DMS79 treated with DMSO at 0.1 percent for 48 hours (cell line): ENCODE measurements at places on chromosomes 16 and 17.

DNA sequence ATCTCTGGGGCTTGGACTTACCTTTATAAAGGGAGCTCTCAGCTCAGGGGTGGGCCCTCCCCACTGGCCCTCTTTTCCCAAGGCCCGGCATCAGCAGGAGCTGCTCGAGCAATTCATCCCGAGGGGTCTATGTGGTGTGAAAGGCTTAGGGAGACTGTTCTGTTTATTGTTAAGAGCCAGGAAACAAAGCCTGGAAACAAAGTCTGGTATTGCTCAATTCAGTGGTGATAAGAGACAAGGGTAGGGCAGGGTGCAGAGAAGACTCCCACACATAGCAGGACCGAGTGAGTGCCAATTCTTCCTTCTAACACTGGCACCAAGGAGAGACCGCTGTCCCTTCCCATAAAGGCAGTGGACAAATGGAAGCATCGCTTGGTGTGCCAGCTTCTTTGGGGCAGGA is 750.7 kb downstream of the KCNJ18 start:
- no peak for DNase-seq

- DNase-seq = no peak
These were observed 532 bp downstream of the ARRB2 start for GRCh38 chr17:4710693-4711634.

- DNase-seq = no peak
These were observed 53.8 kb downstream of the NXN start for GRCh38 chr17:925817-926216.

DNA sequence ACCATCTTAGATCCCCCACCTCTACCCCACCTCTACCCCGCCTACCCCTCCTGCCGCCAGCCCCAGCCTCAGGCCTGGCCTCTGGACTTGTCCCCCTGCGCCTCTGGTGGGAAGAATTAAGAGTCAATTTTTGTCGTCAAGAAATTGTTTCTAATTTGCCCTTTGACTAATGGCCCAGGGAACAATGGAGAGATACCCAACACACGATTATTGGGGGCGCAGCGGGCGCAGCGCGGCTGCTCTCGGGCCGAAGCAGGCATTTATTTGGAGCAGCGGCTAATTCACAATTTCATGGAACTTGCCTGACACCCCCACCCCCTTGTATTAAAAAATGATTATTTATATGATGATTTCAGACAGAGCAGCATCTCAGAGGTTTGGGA is 4.4 kb upstream of the BAHCC1 start:
- DNase-seq = no peak

DNA sequence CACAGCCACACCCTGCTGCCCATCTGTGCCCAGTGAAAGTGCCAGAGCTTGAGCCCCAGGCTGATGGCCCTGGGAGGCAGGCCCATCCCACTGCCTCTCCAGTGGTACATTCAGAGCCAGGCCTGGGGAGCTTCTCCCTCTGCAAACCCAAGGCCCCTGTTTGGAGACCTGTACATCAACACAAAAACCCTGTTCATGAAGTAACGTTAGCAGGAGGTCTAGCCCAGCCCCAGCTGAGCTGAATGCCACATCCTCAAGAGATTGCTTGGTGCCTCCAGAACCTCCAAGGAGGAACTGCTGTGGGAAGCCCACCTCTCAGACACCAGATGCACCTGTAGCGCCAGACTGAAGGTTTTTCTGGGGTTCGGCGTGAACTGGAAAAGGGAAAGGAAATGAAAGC is 31.5 kb downstream of the C16orf78 start:
- DNase-seq = no peak

DNA sequence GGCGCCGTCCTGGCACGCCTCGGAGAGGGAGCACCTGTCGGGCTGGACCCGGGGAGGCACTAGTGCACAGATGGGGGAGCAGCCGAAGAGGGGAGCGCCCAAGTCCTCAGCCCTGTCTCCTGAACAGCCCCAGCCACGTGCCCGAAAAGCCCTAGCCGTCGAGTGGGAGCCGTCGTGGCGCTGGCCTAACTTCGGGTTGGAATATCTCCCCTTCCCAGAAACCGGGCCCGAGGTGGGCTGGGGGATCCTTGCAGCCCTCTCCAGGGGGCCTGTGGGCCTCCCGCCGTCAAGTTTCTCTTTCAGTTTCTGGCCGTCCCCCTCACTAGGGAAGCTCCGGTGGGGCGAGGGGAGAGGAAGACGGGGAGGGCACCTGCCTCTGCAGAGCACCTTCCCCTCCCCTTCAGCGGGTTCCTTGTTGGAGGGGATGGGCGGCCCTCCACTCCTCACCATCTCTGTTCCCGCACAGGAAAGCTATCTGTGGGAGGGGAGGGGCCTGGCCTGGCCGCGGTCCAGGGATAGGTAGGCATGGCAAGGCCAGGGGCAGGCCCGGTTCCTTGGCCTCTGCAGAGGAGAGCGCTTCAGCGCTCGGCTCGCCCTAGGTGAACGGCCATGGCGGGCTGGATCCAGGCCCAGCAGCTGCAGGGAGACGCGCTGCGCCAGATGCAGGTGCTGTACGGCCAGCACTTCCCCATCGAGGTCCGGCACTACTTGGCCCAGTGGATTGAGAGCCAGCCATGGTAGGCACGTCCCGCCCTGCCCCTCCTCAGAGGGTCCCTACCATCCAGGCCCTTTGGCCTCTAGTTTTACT is 709 bp downstream of the STAT5A start:
- DNase-seq = peak; percentile 46

- DNase-seq = no peak
These were observed 537 bp downstream of the SLC35B1 start for GRCh38 chr17:49707246-49707607.

GRCh38 chr17:39549747-39550573 is 57.8 kb downstream of the NEUROD2 start:
- no peak for DNase-seq

GRCh38 chr17:40023590-40024292 is 8.5 kb downstream of the CSF3 start:
- peak; percentile 36 for DNase-seq

GRCh38 chr16:48535369-48535787 is 74.6 kb downstream of the N4BP1 start:
- no peak for DNase-seq

DNA sequence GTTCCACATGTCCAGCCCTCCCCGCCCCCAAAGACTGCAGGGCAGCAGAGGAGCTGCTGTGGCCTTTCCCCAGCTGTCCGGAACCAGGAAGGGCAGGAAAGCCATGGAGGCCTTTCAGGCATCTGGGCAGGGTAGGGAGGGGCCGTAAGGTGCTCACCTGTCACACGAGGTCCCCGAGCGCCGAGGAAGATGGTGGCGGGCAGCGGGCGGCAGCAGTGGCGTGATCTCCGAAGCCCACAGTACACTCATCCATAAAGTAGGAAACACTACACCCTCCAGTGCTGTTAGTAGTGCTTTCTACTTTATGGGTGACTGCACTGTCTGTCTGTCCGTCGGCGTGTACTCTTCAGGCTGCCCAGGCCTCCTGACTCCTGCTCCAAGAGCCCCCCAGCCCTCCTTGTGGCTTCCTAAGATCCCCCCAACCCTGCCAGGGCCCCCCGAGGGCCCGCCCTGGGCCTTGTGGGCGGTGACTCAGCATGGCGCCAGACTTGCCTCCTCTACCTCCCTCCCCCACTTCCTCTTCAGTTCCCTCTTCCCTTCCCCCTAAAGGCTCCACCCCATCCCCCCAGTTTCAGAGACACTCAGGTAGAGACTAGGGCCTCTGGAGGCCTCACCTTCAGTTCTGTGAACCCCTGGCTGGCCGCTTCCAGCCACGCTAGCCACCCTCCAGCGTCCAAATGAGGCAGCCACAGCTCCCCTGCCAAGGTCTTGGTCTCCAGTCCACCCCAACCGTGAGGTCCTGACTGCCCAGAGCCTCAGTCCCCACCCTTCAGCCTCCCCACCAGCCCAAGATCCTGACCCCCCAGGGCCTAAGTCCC is 2.6 kb upstream of the TSPOAP1 start:
- no peak for DNase-seq

DNA sequence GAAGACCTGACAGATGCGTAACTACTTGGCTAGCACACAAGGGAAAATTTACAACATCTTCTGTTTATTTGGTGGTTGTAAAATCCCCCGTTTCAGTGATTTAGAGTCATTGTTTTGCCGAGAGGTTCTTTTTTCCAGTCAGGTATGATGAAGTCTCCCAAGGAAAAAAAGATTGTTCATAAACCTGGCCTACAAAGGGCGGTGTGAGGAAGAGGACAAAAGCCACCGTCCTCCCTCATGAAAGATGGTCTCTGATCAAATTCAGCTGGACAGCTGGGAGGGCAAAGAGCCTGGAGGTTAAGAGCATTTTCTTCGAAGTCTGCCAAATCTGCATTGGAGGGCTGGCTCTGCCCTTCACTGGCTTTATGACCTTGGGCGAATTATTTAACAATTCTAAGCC is 419.9 kb downstream of the HAPSTR1 start:
- DNase-seq = no peak

DNA sequence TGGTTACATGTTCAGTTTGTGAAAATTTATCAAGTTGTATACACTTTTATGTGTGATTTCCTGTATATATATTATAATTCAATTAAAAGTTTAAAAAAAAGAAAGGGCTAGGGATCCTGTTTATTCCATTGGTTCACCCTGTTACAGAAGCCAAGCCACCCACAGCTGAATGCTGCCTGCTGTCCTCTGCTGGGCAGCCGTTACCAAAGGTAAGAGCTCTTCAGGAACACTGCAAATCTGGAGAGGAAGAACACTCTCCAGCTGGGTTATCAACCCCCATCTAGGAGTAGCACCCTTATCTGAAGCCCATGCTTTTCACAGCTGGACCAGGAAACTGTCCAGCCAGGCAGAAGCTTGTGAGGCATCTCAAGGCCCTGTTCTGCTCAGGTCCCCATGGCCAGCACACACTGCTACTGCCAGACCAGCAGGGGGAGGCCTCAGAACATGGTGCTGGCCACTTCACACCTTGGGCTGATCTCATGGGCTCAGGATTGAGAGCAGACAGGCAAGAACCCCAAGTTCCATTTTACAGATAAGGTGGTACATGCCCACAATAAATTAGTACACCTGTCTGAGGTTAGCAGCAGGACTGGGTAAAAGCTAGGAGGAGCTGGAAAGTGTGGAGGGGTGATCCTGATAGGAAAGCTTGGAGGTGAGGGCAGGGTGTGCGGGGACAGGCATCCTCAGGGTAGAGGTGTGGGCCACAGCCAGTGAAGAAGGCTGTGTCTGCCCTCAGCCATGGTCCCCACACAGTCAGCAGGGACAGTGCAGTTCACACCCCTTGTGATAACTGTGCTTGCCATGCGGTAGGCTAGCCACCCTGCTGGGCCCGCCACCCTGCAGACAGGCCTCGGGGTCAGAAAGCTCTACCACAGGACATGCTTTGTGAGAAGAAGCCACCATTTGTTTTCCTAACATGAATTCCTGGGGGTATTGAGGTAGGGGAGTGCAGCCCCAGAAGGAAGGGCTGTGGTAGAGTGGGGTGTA is 54.3 kb upstream of the SREBF1 start:
- DNase-seq = peak; percentile 39

DNA sequence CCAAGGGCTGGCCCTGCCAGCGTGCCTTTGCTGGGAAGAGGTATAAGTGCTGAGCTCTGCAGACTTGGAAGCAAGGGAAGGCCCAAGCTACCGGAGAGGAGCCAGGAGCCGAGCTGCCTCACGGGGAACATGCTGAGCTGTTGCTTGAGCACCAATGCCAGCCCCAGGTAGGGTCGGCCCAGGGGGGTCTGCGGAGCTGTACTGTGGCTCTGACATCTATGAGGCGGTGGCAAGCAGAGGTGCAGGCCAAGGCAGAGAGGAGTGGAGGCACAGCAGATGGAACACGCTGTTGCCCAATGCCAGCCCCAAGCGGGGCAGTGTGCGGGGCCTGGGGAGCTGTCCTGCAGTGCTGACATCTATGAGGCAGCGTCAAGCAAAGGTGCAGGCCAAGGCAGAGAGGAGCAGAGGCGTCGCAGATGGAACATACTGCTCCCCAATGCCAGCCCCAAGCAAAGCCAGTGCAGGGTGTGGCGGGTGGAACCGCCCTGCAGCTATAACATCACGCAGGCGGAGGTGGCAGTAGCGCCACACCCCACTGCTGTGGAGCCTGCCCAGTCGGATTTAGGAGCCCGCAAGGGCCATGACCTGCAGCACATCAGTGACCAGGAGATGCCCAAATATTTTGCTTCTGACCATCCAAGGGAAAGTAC is 10.0 kb downstream of the GGA2 start:
- no peak for DNase-seq

- no peak for DNase-seq
These were observed 28.1 kb downstream of the SCPEP1 start for GRCh38 chr17:57006040-57006439.

DNA sequence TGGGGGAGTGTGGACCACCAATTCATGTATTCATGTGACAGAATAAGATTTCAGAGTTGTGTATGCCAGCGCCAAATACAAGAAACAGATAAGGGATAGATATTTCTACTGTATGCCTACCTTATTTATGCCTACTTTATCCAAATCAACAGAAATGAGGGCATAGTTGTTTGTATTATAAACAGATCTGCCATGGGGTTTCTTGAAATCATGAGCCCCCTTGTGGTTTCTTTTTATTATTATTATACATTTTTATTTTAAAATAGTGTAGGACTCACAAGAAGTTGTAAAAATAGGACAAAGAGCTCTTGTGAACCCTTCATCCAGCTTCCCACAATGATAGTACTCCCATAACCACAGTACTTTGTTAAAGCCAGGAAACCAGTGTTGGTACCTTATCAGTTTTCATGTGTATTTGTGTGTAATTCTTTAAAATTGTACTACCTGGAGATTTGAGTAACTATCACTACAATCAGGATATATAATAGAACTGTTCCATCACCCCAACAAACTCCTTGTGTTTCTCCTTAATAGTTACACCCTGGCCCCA is 229.4 kb downstream of the CCDC182 start:
- no peak for DNase-seq

GRCh38 chr17:44966348-44967025 is 1.6 kb downstream of the C1QL1 start:
- DNase-seq = no peak

DNA sequence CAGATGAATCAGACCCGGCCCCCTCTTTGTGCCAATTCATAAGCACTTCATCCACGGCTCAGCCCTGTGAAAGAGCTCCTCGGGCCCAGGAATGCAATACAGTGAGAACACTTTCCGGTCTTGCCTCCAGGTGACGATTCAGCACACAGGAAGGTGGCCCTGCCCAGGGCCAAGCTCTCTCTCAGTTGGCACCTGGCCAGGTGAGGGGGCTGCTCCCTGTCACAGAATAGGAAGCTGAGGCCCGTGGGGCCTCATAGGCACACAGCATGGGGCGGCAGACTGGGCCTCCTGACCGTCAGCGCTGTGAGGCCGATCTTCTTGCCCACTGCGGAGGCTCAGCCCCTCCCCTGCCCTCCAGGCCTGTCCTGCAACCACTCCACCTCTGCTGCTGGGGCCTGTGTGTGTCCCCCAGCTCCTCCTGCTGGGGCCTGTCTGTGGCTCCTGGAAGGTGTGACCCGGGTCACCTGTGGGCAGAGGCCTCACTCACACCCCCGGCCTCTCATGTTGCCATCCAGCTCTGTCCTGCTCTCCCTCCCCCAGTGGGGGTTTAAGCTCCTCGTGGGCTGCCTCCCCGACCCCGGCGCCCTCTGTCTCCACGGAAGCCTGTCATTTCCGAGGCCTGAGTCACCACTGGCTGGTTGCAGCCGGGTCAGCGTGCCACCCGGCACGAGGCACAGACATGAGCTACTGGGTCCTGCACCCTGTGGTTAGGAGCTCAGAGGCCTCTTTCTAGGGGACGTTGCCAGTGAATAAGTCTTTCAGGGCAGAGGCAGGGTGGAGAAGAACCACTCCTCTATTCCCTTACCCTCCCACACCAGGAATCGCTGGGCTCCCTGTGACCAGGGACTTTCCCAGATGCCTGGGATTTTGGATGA is 114.4 kb downstream of the SEC14L1 start:
- DNase-seq = peak; percentile 49
